ENCODE measurements at places on chromosomes 5 and 9.

GRCh38 chr9:1101846-1102641 lies 51.9 kb downstream of the DMRT2 start:
- DNase-seq: no peak

- no peak for DNase-seq
Observed at GRCh38 chr5:172919525-172920446, 39.4 kb upstream of the RPL26L1 start.

DNA sequence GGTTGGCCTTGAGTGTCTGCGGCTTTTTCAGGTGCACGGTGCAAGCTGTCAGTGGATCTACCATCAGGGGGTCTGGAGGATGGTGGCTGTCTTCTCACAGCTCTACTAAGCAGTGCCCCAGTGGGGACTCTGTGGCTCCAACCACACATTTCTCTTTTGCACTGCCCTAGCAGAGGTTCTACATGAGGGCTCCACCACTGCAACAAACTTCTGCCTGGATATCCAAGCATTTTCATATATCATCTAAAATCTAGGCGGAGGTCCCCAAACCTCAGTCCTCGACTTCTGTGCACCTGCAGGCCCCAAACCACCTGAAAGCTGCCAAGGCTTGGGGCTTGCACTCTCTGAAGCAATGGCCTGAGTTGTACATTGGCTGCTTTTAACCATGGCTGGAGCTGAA lies 601.5 kb downstream of the MTRR start:
- DNase-seq: no peak

DNA sequence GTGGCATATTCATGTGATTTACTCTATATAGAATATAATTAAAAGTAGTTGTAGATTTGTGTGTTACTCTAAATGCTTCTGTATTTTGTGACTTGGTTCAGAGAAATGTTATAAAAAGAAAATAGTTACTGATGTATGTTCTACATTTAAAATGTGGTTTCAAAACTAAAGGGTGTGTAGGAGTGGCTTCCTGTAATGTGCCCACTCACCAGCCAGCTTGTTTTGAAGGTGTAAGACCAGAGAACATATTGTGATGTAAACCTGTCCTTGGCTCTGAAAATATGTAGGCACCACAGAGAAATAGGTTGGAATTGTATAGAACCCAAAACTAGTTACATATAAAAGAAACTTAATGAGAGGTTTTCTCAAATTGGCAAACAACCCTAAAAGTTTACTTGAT lies 51.2 kb upstream of the ARRDC3 start:
- DNase-seq: no peak

- no peak for DNase-seq
Observed at GRCh38 chr5:80453366-80453765, 34.5 kb upstream of the FAM151B start.

DNA sequence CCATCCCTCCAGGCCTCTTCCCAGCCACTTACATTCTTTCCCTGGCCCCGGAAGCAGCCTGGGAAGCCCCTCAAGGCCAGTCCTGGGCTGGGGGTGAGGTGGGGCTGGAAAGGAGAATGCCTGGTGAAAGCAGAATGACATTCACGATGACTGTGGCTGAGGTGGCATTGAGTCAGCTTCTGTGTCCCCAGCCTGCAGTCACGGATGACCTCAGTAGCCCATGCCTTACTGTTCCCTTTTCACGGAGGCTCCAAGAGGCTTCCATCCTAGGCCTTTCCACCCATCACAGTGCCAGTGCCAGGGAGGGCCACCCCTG lies 2.7 kb downstream of the PRDM12 start:
- no peak for DNase-seq

DNA sequence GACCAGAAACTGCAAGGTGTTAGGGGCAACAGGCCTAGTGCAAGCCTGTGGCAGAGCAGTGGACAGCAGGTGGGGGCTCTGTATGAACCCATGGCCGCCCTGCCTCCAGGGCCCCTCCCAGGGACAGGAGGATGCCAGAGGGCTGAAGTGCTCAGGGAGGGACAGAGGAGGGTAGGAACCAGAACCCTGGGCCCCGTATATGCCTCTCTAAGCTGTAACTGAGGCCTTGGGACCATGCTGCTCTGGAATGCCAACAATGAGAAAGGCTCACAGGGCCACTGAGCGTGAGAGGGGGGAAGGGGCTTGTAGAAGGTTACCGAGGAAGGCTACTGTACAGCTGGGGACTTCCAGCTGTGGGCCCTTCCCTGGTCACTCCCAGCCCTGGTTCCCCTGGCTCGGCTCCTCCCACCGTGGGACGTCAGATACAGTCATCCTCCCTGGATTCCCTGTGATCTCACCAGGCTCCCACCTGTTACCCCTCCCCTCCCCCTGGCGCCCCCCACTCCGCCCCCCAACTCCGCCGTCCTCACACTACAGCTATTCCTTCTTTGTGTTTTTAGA lies 21.1 kb downstream of the AQP7 start:
- DNase-seq: no peak

DNA sequence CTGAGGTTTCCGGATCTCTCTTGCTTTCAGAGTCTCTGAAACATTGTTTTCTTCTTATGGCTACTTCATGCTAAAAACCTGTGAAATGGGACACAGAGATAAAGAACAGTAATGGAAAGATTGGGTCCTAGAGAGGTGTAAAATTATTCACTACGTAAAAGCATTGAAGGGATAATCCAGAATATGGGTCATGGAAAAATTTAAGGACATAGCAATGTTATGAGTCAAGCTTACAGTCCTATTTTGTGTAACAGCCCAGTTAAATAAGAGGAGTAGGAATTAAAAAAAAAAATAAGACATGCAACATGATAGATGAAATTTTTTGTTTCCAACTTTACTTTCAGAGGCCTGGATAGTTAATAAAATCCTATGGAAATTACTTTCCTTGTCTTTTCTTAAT lies 61.9 kb upstream of the ELL2 start:
- DNase-seq: no peak

DNA sequence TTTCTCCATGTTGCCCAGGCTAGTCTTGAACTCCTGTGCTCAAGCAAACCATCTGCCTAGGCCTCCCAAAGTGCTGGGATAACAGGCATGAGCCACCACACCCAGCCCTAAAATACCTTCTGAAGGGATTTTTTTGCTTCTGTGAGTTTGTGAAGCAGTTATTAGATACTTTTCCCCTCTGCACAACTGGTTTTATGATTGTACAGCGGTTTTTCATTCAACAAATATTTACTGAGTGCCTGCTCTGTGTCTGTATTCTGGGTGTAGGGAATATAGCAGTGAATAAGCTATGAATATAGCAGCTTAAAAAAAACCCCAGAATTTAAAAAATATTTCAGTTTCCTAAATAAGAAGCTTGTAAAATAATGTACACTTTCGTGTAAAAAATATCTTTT lies 2.3 kb downstream of the SNX24 start:
- DNase-seq: no peak

DNA sequence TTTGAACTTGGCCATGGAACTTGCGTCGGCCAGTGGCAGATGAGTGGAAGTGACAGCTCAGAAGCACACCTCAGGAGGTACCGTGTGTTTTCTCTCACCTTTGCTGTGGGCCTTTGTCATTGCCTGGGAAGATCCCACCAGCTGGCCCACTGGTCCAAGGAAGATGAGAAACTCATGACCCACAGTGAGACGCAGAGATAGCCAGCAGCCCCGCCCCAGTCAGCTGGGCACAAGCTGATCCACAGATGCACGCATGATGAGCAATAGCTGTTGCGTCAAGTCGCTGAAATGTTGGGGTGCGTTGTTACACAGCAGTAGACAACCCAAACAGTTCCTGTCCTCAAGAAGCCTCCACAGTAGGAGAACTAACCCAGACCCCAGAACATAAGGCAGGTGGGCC lies 30.8 kb upstream of the UNC5A start:
- no peak for DNase-seq
